Activated CD4-positive, alpha-beta T cell treated with anti-CD3 and anti-CD28 coated beads, Interleukin-2, Interleukin-6, amounts not matched to agents 100 ng/mL and 50 ng/mL, durations not matched to agents 16 hours and 8 hours (primary cell): ENCODE measurements at places on chromosomes 5 and 9.

DNA sequence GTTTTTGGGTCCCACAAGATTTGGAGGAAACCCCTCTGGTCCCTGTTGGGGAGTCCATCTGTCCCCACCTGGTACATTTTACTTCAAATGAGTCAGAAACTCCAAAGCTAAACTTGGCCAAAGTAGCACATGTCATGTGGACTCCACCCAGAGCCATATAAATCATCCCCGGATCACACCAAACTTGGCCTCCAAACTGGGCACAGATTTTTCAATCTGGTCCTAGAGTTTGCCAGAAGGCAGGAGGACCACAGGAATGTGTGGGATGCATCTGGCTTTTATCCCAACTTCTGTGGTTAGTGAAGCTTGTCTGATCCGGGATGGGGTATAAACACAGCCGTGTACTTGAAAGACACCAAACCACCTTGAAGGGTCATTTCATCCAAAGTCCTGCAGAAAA, 66.3 kb downstream of the MAT2B start:
- no peak for DNase-seq

DNA sequence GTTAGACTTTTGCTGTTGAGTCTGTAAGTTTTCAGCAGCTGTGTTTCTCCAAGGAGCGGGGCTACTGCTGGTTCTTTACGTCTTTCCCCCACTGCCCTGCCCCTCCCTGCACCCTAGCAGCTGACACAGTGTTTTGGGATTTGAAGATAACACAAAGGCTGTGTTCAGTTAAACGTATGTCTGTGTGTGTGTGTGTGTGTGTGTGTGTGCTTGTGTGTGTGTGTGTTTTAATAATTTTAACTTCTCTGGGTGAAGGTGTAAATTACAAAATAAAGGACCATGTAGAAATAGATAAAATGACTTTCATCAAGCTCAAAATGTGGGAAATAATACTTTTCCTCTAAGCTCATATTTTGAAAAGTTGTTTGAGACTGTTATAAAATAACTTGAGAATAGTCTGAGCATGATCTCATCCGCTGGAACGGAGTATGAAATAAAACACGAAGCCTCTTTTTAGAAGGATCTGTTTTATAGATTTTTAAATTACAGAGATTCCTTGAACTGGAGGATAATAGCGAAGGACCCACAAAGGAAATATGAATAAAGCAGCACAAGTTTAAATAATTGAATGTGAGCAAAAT, 10.9 kb downstream of the ABL1 start:
- DNase-seq = no peak

- DNase-seq = no peak
Measured at GRCh38 chr5:118326481-118327045, 661.8 kb downstream of the DTWD2 start.

- DNase-seq = no peak
Measured at GRCh38 chr9:76215066-76215465, 179.2 kb downstream of the RFK start.

- DNase-seq = peak; percentile 16
Measured at GRCh38 chr5:13866792-13867191, 77.7 kb downstream of the DNAH5 start.

DNA sequence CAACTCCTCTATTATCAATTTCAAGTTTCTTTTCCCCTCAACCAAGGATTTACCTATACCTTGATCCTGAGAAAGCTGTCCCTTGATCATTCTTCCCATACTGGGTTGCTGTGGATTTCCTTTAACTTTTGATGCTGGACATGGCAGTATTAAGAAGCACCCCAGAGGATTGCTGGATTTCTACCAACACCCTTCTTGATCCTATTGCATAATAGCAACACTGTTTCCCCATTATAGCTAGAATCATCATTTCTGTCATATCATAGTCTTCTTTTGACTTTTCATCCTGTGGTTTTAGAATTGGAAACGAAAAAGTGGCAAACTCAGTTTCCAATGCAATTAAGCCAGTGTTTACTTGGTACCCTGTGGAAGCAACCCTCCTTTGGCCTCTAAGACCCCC, 154.9 kb downstream of the ARRDC3 start:
- DNase-seq = no peak

DNA sequence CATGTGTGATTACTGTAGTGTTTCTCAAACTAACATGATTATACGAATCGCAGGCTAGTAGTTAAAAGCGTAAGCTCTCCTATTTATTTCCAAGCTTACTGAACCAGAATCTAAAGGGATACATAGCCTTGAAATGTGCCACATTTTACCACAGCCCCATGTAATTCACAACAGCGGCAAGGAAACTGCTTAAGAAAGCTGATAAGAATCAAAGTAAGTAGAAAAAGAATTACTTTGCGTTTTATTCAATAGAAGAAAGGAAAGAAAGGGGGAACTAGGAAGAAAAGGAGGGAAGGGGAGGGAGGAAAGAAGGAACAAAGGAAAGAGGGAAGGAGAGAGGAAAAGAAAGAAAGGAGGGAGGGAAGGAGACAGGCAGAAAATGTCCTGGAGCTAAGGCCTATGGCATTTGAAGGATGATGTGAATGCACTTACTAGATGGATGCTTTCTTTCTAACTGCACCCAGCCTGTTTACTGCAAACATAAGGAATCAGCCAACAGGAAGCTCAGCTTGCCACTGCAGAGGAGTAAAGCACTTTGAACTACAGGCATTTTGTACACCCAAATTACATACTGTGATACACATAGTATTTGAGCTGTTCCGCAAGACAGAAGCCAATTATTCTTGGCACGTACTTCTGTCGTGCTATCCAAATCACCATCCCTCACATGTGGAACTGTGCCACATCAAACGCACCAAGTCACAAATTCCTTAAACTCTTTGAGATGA, 521.7 kb downstream of the RAB3C start:
- DNase-seq = no peak

DNA sequence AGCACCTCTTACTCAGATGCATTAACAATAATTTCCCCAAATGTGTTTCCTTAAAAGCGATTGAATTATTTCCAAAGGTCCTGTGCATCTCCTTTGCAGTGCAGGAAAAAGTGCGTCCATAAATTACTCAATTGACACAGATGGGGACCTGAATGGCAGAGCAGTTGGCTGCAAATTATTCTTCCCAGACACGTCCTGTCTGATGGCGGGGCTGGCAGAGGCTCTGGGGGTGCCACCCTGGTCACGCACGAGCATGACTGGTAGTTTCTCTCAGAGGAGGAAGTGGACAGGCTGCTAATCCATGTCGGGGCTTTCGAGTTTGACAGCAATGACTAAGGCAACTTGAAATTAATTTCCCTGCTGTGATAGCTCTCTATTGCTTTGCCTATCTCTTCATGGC, 264.8 kb upstream of the BRINP1 start:
- DNase-seq = no peak

GRCh38 chr9:127927201-127927987, 3.2 kb downstream of the PIP5KL1 start:
- peak; percentile 69 for DNase-seq

DNA sequence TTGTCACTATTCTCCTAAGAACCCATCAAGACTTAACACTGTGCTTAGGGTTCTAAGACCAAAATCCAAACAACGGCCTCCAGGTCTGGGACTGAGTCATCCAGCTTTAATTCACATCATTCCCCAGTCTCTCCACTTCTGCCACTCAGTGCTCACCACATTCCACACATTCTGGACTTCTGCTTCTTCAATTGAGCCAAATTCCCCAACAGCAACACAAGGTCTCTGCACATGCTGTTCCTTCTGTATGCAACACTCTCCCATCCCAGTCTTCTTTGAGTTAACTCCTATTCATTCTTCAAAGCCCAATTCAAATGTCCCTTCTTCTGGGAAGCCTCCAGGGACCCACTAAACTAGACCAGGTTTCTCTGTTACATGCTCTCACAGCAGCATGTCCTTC, 97.8 kb downstream of the GPR21 start:
- no peak for DNase-seq

DNA sequence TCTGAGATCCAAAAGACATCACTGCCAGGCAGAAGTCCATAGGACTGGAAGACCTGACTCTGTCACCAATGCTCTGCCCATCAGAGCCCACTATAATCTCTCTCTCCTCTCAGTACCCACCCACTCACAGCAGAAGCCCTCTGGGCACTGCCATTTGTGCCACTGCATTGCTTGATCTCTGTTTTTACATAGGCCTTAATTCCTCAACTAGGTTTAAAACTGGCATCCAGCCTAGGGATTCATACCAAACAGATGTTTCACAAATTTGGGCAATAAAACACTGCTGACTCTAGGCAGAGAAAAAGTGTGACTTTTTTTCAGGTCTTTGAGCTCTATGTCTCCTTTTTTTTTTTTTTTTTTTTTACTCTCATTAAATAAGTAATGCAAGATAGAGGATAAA, 91.1 kb upstream of the RANBP3L start:
- no peak for DNase-seq

- DNase-seq = no peak
Measured at GRCh38 chr5:132233081-132233480, 5.4 kb upstream of the P4HA2 start.

DNA sequence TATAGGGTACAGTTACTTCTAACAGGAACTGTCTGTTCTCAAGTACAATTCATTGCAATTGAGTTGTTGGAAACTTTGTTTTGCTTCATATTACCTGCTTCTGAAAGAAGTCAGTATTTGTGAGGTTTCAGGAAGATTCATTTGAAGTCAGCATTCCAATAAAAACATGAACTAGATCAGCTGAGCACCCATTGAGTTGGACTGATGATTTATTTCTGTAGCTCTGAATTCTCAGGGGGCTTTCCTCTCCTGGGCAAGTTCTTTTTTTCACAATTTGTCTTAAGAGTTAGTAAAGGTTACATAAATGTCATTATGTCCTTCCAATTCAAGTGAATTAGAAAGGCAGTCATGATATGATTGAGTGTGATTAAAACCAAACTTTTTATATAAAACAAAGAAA, 16.2 kb upstream of the KIF2A start:
- peak; percentile 56 for DNase-seq
